ENCODE measurements at places on chromosomes 1 and 21.

- no peak for DNase-seq
These were observed 1.5 kb upstream of the NCAM2 start for GRCh38 chr21:20996421-20997310.

- no peak for DNase-seq
These were observed 45.2 kb downstream of the NENF start for GRCh38 chr1:212477680-212478466.

- no peak for DNase-seq
These were observed 279.9 kb upstream of the ADAMTS5 start for GRCh38 chr21:27246741-27247140.

GRCh38 chr1:75969550-75969949, 37.3 kb upstream of the ASB17 start:
- no peak for DNase-seq

- DNase-seq = no peak
These were observed 69.1 kb upstream of the ABCG1 start for GRCh38 chr21:42149656-42150473.

- no peak for DNase-seq
These were observed 166.2 kb upstream of the PLXNA2 start for GRCh38 chr1:208410409-208410808.

- no peak for DNase-seq
These were observed 15.9 kb upstream of the CAP1 start for GRCh38 chr1:40024671-40025070.

DNA sequence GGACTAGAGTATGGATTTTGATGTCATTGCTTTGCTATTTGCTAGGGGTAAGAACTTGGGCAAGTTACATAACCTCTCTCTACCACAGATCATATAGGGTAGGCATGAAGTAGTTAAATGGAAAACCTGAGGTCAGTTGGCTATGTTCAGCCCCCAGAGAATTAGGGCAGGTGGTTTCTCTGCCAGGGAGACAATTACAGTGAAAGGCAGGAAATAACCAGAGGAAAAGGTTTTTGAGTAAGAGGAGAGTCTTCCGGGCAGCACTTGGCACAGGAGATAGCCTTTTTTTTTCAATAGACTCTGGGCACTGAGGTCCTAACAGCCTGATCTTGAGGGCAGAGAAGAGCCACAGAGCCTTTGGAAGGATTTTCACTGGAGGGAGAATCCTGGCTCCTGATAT, 16.7 kb upstream of the SERBP1 start:
- no peak for DNase-seq

- DNase-seq = no peak
These were observed 43.3 kb downstream of the LRRC53 start for GRCh38 chr1:74468982-74469603.

DNA sequence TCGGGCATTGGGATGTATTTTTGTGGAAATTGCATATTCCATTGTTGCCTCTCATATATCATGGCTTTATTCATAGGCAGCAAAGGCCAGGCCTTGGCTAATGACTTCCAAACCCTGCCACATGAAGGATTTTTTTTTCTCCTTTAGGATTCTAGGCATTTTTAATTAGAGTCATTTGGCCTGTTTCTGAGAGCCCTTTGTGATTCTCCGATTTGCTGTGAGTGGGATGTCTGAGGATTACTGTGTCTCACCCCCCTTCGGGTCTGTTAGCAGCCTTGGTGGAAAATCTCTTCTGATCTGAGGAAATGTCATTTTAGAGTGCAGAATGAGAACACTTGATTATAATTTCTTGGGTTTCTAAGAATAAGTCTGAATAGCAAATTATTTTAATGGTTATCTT, 253.5 kb downstream of the NTNG1 start:
- no peak for DNase-seq

DNA sequence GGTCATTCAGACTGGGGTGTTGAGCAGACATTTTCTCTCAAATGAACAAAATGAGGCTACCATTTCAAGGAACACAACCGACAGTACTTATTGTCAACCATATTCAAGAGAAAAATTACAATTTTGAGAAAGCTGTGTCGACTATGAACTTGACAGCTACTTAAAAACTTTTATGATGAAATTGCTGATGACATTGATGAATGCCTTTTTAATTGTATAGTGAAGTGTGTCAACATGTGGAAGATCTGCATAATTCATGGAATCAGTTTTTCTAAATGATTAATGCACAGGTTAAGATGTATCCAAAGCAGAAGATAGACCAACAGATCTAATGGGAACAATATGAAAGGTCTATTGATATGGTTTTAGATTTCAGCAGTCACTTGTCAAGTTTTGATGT, 34.6 kb upstream of the DARS2 start:
- no peak for DNase-seq

DNA sequence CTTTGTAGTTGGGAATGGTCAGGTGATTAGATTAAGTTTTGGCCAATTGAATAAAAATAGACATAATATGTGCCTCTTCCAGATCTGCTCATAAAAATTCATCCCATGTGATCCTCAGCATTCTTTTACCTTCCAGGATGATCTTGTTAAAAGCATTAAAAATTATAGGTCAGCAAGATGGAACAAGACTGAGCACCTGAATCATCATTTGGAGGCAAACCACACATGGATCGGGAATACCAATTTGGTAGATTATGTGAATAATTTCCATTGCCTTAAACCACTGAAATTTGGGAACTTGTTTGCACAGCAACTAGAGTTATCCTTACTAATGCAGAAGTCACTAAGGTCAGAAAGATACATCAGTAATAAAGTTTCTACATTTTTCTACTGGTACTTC, 681.4 kb upstream of the ADGRL2 start:
- no peak for DNase-seq

DNA sequence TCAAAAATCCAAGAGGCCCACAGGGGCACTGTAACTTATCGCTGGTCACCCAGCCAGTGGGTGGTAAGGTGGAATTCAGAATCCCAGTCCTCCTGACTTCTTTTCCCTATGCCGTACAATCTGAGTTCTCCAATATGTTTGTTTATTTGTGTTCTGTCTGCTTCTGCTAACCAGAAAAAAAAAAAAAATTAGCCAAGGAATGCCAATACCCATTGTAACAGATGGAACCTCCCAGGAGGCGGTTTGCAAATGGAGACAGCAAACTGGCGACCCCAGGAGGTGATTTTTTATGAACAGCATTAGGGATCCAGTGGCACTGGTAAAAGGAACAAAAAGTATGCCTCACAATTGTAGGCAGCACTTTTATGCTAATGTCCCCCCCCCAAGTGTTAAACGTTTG, 189.0 kb upstream of the FGGY start:
- no peak for DNase-seq
